ENCODE measurements at places on chromosomes 3 and 15. TPM values are rescaled to one million over a fixed set of nuclear protein-coding genes. Genes with fewer than 3 reads are reported as not detected.

The HRG gene
- not detected for polyA plus RNA-seq

The ALDH1L1 gene
- polyA plus RNA-seq: 0.69 TPM

The MBD4 gene
- polyA plus RNA-seq: 53.1 TPM

The HDGFL3 gene
- 13.4 TPM for polyA plus RNA-seq

The SFMBT1 gene
- polyA plus RNA-seq: 12.1 TPM

DNA sequence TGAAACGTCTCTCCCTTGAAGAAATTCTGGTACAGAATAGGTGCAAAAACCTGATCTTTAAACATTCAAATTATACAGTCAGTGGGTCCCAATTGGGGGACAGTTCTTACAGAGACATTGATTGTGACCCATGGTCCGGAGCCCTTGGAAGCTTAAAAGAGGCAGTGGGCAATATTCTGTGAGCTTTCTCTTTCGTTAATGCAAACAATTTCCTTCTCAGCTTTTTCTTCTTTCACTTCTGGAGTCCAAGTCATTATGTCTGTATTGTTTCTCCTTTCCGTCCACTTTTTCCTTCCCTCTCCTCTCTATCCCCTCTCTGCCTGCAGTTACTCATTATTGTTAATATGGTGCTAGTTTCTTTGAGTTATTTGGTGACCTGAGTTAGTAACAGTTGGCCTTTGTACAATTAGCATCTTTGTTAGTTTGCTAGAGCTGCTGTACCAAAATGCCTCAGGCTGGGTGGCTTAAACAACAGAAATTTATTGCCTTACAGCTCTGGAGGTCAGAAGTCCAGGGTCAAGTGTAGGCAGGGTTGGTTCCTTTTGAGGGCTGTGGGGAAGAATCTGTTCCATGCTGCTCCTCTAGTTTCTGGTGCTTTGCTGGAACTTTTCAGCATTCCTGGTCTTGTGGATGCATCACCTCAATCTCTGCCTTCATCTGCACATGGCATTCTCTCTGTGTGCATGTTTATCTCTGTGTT lies 102.6 kb downstream of the GMPS start:
- H3K36me3 ChIP-seq: no peaks in the 10 kb centered on the region
- no peaks in the 10 kb centered on the region for H3K4me1 ChIP-seq
- no peaks in the 10 kb centered on the region for H3K27me3 ChIP-seq
- H3K4me3 ChIP-seq: no peak overlapping the region
- DNase-seq: no peak
- no peak overlapping the region for H3K27ac ChIP-seq

DNA sequence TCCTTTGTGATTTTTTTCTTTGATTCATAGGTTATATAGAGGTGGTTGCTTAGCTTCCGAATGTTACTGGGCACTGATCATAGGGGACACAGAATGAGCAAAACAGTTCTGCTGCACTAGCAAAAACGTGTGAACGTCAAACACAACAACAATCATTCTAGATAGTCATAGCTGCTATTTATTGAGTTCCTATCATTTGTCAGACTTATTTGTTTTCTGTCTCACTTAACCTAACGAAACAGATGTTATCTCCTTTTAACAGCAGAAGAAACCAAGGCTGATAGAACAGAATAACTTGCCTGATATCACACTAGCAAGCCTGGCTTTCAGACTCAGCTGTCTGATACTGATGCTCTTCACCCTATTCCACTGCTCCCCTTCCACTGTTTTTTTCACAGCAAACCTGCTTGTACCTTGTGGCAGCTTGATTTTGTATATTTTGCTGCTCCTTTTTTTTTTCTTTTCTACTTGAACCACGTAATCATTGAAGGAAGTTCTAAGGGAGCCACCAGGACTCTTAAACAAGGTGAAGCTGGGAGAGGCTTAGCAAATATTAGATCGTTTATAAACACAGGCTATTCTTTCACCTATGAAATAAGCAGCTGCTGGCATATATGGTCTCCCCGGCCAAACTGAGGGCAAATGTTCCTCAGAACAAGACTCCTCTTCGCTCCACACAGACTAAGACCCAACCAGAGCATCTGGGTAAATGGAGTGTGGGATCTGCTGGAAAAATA lies 78.8 kb downstream of the MCF2L2 start:
- H3K4me1 ChIP-seq: no peaks in the 10 kb centered on the region
- H3K36me3 ChIP-seq: no peaks in the 10 kb centered on the region
- H3K4me3 ChIP-seq: no peak overlapping the region
- H3K27me3 ChIP-seq: peaks cover 4% of the 10 kb centered on the region
- DNase-seq: no peak

DNA sequence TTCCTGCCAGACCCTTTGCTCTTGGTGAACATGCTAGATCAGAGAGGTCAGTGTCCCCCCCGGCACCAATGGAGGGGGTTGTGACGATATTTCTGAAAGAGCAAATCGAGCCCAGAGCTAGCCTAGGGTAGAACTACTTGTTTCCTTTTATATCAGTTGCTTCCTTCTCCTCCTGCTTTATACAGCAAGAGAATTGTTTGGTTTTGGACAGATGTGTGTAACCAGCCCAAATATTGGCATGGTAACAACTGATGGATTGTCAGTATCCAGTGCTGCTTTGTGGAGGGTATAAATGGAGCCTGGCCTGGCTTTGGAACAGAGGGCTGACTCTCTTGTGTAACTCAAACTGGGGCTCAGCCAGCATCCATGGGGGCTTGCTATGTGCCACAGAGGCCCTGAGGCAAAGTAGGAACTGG lies 27.2 kb downstream of the SNX1 start:
- H3K4me3 ChIP-seq: no peak overlapping the region
- no peak for DNase-seq
- no peaks in the 10 kb centered on the region for H3K27me3 ChIP-seq
- H3K4me1 ChIP-seq: no peaks in the 10 kb centered on the region
- H3K36me3 ChIP-seq: peaks cover 38% of the 10 kb centered on the region

DNA sequence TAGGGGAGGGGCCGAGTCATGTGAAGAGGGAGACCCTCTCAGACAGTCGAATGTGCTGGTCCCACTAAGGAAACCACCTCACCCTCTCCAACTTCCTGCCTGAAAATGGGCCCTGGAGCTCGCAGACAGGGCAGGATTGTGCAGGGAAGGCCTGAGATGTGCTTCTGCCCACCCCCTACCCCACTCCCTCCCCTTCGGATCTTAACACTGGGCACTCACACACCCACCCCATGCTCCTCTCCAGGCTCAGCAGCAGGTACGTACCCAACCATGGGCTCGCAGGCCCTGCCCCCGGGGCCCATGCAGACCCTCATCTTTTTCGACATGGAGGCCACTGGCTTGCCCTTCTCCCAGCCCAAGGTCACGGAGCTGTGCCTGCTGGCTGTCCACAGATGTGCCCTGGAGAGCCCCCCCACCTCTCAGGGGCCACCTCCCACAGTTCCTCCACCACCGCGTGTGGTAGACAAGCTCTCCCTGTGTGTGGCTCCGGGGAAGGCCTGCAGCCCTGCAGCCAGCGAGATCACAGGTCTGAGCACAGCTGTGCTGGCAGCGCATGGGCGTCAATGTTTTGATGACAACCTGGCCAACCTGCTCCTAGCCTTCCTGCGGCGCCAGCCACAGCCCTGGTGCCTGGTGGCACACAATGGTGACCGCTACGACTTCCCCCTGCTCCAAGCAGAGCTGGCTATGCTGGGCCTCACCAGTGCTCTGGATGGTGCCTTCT lies 20.0 kb downstream of the ATRIP start:
- peak overlapping the region; percentile 96 for H3K27ac ChIP-seq
- H3K36me3 ChIP-seq: peaks cover 9% of the 10 kb centered on the region
- DNase-seq: no peak
- no peaks in the 10 kb centered on the region for H3K27me3 ChIP-seq
- H3K4me3 ChIP-seq: peak overlapping the region; percentile 88
- H3K4me1 ChIP-seq: peaks cover 45% of the 10 kb centered on the region

DNA sequence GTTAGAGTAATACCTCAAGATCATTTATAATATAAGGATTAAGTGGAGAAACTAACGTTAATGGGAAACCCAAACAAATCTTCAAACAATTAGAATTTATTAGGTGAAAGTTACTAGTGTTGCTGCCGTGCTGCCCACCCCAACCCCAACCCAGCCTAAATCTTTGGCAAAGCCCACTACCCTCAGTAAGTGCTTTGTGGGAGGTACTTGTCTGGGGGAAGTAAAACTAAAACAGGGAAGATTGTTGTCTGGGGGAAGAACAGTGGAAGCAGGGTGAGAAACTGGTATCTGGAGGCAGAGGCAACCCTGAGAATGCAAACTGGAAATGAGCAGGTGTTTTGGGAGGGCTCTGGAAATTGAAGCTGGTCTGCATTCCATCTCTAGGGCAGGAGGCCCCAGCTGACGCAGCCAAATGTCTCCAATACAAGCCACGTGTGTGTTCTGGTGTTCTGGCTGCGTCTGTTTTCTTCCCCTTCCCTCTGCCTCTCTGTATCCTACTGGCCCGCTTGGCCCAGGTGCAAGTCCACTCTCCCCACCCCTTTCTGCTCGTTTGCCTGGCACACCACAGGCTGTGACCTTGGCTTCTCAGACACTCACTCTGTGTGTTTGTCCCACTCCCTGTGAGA lies 32.7 kb downstream of the FEM1B start:
- no peaks in the 10 kb centered on the region for H3K27me3 ChIP-seq
- no peak for DNase-seq
- H3K36me3 ChIP-seq: no peaks in the 10 kb centered on the region
- H3K27ac ChIP-seq: no peak overlapping the region

GRCh38 chr3:182969277-182969676 lies 11.1 kb downstream of the DCUN1D1 start:
- H3K36me3 ChIP-seq: no peaks in the 10 kb centered on the region
- H3K4me3 ChIP-seq: no peak overlapping the region
- DNase-seq: no peak
- peak overlapping the region; percentile 37 for H3K27ac ChIP-seq
- H3K27me3 ChIP-seq: no peaks in the 10 kb centered on the region
- peaks cover 28% of the 10 kb centered on the region for H3K4me1 ChIP-seq

GRCh38 chr3:125053304-125053699 lies 2.5 kb downstream of the HEG1 start:
- DNase-seq: no peak
- H3K36me3 ChIP-seq: 0 out of 2 replicates have a peak, but pooled peaks cover 5% of the 10 kb centered on the region
- peak overlapping the region; percentile 81 for H3K27ac ChIP-seq
- H3K4me3 ChIP-seq: peak overlapping the region; percentile 93
- peaks cover 26% of the 10 kb centered on the region for H3K4me1 ChIP-seq

- H3K27me3 ChIP-seq: no peaks in the 10 kb centered on the region
- peaks cover 10% of the 10 kb centered on the region for H3K4me1 ChIP-seq
- H3K27ac ChIP-seq: no peak overlapping the region
- no peak overlapping the region for H3K4me3 ChIP-seq
Observed at GRCh38 chr15:28955993-28956421, 70.2 kb downstream of the APBA2 start.

DNA sequence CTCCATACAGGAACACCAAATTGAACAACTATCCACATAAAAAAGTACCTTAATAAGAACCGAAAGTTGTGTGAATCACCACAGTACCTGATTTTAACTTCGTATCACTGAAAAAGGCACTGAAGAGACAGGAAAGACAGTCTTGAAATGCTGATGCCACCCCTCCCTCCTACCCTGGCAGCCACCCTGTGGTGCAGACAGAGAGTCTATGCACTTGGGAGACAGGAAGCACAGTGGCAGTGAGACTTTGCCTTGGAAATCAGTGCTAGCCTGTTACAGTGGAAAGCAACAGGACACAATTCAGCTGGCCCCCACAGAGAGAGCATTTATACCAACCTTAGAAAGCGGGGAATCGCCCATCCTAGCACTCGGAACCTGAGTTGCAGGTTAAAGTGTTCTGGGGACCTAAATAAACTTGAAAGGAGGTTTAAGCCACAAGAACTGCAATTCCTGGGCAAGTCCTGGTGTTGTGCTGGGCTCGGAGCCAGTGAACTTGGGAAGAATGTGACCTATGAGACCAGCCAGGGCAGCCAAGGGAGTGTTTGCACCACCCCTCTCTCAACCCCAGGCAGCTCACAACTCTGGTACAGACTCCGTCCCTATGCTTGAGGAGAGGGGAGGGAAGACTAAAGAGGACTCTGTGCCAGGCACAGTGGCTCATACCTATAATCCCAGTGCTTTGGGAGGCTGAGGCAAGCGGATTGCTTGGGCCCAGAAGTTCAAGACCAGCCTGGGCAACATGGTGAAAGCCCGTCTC lies 240.1 kb downstream of the ISL2 start:
- no peak overlapping the region for H3K4me3 ChIP-seq
- peak; percentile 21 for DNase-seq
- no peaks in the 10 kb centered on the region for H3K36me3 ChIP-seq
- H3K4me1 ChIP-seq: peaks cover 20% of the 10 kb centered on the region

GRCh38 chr3:150521463-150521862 lies 24.8 kb downstream of the SERP1 start:
- no peak overlapping the region for H3K4me3 ChIP-seq
- H3K36me3 ChIP-seq: no peaks in the 10 kb centered on the region
- no peaks in the 10 kb centered on the region for H3K4me1 ChIP-seq
- no peaks in the 10 kb centered on the region for H3K27me3 ChIP-seq
- DNase-seq: no peak
- no peak overlapping the region for H3K27ac ChIP-seq

DNA sequence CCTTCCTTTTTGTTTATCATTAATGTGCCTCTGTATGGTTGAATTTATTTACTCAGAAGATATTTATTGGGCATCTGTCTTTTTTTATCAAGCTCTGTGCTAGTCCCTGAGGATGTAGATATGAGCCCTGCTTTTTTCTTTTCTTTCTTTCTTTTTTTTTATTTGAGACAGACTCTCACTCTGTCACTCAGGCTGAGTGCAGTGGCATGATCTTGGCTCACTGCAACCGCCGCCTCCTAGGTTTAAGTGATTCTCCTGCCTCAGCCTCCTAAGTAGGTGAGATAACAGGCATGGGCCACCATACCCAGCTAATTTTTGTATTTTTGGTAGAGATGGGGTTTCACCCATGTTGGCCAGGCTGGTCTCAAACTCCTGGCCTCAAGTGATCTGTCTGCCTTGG lies 58.5 kb downstream of the MBNL1 start:
- DNase-seq: no peak
- H3K27me3 ChIP-seq: no peaks in the 10 kb centered on the region
- H3K4me1 ChIP-seq: peaks cover 29% of the 10 kb centered on the region
- H3K27ac ChIP-seq: no peak overlapping the region
- no peak overlapping the region for H3K4me3 ChIP-seq

- no peak overlapping the region for H3K27ac ChIP-seq
- DNase-seq: no peak
- no peaks in the 10 kb centered on the region for H3K4me1 ChIP-seq
Observed at GRCh38 chr3:71245971-71246880, 337.3 kb downstream of the FOXP1 start.

- DNase-seq: no peak
- peaks cover 30% of the 10 kb centered on the region for H3K27me3 ChIP-seq
- H3K36me3 ChIP-seq: no peaks in the 10 kb centered on the region
- H3K4me3 ChIP-seq: no peak overlapping the region
- no peaks in the 10 kb centered on the region for H3K4me1 ChIP-seq
- no peak overlapping the region for H3K27ac ChIP-seq
Observed at GRCh38 chr3:138933068-138933668, 13.8 kb downstream of the FOXL2 start.

DNA sequence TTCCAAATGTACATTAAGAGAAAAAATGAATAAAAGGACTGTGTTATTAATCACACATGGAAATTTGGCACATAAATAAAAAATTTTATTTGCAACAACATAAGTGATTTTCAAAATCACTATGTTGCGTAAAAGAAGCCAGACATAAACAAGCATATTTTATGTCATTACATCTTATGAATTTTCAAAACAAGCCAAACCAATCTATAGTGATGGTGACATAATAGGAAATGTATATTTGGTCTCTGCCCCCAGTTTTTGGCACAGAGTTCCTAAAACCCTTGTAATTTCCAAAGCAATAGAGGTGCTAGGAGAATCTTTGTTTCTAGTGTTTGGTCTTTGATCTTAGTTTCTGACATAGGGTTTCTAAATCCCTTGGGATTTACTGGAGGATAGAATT lies 543.3 kb downstream of the ZBBX start:
- H3K4me1 ChIP-seq: no peaks in the 10 kb centered on the region
- no peaks in the 10 kb centered on the region for H3K27me3 ChIP-seq
- no peak overlapping the region for H3K4me3 ChIP-seq
- no peak for DNase-seq
- H3K36me3 ChIP-seq: no peaks in the 10 kb centered on the region
